Activated CD8-positive, alpha-beta memory T cell treated with anti-CD3 and anti-CD28 coated beads for 1 hour (primary cell): ENCODE measurements at places on chromosomes 3 and 15.

- DNase-seq, result no peak
Measured at GRCh38 chr15:100108846-100109245, 232.9 kb downstream of the ADAMTS17 start.

GRCh38 chr3:59660852-59661625 lies 611.2 kb upstream of the CFAP20DC start:
- no peak for DNase-seq

DNA sequence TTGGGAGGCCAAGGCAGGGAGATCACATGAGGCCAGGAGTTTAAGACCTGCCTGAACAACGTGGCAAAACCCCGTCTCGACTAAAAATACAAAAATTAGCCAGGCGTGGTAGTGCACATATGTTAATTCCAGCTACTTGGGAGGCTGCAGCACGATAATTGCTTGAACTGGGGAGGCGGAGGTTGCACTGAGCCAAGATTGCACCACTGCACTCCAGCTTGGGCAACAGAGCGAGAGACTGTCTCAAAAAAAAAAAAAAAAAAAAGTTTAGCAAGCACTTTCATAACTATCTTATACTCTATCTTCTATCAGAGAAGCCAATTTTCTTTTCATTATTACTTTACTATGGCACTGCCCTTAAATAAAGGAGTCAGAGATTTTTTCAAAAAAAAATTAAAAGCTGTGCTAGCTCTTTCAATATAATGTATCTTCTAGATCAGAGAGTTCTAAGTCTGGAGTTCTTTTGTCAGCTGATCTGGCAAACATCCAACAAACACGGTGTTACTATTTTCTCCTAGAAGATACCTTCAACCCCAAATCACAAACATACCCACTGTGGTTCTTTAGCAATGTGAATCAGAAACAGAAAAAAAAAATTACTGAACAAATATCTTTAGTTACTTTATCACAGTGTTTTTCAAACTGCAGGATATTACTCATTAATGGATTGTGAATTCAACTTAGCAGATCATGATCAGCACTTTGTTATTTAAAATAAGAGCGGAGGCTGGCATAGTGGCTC lies 3.0 kb downstream of the ZNF770 start:
- DNase-seq, result no peak

- no peak for DNase-seq
Measured at GRCh38 chr15:99151156-99151555, 46.3 kb downstream of the SYNM start.

DNA sequence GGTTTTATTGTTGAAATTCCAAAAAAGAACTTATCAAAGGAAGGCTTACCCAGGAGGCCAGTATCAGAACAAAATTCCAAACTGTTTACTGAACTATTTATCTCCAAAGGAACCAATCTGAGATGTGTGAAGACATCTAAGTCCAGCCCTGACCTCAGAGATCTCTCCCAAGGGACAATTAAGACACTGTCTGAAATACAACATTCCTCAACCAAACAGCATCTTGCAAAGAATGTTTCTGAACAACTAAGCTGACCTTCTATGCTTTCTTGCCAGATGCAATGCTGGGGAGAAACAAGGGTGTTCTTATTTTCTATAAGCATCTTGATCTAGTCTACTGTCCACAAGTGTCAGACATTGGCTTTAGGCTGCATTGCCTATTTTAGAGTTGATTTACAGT lies 13.6 kb downstream of the PDZRN3 start:
- DNase-seq, result no peak

DNA sequence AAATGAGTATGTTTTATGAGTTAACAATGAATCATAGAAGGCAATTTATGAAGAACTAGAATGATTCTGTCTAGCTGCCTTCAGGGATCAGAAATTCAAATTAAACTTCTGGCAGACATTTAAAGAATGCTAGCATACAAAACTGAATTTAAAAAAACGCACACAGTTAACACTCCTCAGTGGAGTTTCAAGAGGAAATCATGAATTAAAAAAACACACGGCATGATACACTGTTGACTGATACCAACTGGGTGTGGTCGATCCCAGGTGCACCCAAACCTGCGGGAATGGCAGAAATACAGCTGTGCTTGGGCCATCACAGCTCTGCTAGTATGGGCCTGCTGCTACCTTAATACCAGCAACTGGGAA lies 526.0 kb downstream of the FOXP1 start:
- no peak for DNase-seq

GRCh38 chr3:12393894-12394293 lies 90.4 kb upstream of the TSEN2 start:
- no peak for DNase-seq

- no peak for DNase-seq
Measured at GRCh38 chr3:32459450-32459849, 43.2 kb downstream of the CMTM6 start.

- DNase-seq, result no peak
Measured at GRCh38 chr3:195806211-195806915, 5.4 kb downstream of the MUC4 start.

GRCh38 chr3:11131371-11131770 lies 22.9 kb upstream of the HRH1 start:
- DNase-seq, result no peak

- no peak for DNase-seq
Measured at GRCh38 chr15:87631093-87631492, 625.4 kb downstream of the NTRK3 start.

GRCh38 chr3:41352510-41352909 lies 153.2 kb downstream of the CTNNB1 start:
- no peak for DNase-seq

DNA sequence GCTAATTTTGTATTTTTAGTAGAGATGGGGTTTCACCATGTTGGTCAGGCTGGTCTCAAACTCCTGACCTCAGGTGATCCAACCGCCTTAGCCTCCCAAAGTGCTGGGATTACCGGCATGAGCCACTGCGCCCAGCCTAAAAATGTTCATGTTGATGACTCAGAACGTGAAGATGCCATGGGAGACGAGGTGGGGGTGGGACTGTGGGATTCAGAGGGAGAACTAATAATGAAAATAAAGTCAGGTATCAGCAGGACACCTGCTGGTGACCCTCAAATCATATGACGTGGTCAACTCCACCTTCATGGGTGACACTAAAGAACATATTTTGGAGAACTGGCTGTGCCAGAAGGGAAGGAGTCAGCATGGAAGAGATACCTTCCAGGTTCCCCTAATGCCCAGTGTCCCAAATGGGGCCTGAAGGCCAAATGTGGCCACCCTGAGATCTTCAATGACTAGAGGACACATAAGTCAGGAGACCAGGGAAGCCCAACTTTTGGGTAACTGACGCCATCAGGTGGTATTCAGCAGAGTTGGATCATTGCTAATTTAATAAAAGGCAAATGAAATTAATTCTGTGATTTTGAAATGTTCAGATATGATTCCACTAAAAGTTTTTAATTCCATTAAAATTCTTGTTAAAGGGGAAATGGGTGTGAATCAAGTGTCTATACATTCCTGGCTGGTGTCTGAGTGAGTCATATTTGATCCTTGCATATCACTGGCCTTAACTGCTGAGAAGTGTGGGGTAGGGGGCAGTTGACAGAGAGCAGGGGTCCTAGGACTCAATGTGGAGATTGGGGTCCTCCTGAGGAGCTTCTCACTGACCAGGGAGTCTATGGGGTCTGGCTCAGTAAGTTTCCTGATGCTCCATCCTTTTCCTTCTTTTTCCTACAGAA lies 88.6 kb upstream of the GSK3B start:
- no peak for DNase-seq

- DNase-seq, result no peak
Measured at GRCh38 chr3:177307391-177307790, 110.1 kb upstream of the TBL1XR1 start.

- no peak for DNase-seq
Measured at GRCh38 chr3:35088943-35089342, 550.4 kb upstream of the ARPP21 start.

GRCh38 chr3:179682426-179683080 lies 29.7 kb downstream of the USP13 start:
- no peak for DNase-seq

DNA sequence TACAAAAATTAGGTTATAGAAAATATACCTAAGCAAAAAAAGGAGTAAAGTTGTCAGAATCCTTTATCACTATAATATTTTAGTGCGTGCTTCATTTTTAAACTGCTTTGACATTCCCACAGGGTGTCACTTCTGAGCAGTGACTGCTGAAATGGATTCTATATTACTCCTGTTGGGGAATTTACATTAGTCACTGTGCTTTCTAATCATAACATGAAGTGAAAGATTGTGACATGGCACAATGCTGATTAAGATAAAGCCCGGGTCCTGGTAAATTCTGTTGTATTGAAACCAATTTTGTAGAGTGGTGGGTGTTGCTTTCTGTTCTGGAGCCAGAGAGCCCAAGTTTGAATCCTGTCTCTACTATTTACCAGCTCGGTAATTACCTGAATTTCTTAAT lies 36.4 kb upstream of the EHHADH start:
- DNase-seq, result no peak
